SW 1271 (cell line): ENCODE measurements at places on chromosomes 2 and 18.

- no peak for DNase-seq
Observed at GRCh38 chr2:238581126-238581525, 154.4 kb downstream of the ASB1 start.

GRCh38 chr2:172762574-172762973 is 26.9 kb downstream of the RAPGEF4 start:
- no peak for DNase-seq

- peak; percentile 24 for DNase-seq
Observed at GRCh38 chr2:199985625-199986207, 30.3 kb downstream of the MAIP1 start.

- no peak for DNase-seq
Observed at GRCh38 chr2:49426996-49427395, 272.7 kb upstream of the FSHR start.

GRCh38 chr2:53173091-53173490 is 594.5 kb upstream of the CHAC2 start:
- no peak for DNase-seq
